Stimulated activated naive B cell treated with anti-CD40 and anti-IgM and Interleukin-4, amounts not matched to agents 10 μg/mL and 1 μg/mL and 100 μg/mL, for 72 hours (primary cell): ENCODE measurements at places on chromosomes 5 and 9.

- DNase-seq: no peak
Observed at GRCh38 chr5:143311955-143312354, 91.5 kb downstream of the NR3C1 start.

DNA sequence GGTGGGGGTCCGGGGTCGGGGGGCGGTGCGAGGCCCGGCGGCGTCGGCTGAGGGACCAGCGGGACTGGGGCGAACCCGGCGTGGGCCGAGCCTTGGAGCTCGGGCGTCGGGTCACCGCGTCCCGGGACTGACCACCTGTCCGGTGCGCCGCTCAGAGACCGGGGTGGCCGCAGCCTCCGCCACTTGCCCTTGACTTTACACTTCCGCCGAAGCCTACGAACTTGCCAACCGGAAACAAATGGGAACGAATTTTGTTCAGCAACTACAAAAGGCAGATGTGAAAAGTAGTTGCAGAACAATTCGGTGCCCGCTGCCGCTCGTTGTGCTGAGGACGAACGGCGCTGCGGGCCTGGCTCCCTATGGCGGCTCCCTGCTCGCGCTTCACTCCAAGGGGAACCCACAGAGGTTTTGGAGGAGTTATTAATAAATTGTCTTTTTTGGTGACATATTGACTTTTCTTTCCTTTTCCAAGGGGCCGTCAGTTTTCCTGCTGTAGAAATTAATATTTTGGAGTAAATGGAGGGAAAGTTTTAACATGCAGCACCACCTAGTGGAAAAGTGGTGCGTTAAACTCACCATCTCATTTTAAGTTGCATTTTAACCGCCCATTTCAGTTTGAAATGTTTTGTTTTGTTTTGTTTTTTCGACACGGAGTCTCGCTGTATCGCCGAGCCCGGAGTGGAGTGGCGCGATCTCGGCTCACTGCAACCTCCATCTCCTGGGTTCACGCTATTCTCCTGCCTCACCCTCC lies 490 bp downstream of the PCBD2 start:
- DNase-seq: no peak

DNA sequence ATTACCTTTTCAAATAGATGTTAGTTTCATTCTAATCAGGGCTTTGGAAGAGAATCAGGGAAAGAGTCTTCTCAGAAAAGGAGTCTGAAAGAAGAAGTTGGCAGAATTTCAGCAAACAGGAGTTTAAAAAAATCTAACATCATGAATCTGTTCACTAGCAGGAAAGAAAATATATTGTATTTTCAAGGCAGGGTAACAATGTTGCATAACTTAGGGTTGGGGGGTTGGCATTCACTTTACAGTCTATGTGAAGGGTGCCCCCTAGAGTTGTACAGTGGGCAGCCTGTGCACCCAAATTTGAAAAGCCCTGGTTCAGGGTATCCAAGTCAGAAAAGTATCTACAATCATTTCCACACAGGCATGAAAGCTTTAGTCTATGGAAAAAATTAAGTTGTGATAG lies 348.4 kb upstream of the SLC30A5 start:
- DNase-seq: no peak

DNA sequence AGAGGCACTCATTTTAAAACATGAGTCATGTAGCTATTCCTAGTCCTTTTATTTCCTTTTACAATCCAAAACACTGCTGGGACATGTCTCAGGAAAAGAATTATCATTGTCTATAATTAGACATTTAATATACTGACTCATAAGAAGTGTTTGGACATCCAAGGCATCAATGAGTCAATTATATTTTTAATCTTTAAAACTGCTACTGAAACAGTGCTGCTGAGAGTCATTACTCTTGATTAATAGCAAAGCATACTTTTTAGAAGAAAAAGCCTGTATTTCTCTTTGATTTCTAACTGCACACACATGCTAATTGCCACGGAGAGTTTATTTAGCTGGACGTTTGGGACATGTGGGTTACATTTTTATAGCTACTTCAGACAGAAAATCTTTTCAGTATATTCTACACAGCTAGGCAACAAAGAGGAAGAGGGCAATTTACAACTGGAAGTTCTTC lies 1249.0 kb upstream of the CDH18 start:
- DNase-seq: no peak

DNA sequence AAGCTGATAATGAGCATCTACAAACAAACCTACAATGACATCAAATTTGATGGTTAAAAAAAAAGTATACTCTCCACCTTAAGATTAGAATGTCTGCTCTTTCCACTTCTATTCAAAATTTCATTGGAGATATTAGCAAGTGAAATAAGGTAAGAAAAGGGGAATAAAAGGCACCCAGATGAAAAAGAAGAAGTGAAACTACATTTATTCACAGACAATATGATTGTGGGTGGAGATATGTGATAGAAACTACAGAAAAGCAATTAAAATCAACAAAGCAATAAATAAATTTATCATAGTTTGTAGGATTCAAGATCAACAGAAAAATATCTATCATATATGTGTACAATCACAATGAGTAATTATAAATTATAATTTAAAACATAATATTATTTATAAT lies 395.1 kb upstream of the CCNH start:
- no peak for DNase-seq

DNA sequence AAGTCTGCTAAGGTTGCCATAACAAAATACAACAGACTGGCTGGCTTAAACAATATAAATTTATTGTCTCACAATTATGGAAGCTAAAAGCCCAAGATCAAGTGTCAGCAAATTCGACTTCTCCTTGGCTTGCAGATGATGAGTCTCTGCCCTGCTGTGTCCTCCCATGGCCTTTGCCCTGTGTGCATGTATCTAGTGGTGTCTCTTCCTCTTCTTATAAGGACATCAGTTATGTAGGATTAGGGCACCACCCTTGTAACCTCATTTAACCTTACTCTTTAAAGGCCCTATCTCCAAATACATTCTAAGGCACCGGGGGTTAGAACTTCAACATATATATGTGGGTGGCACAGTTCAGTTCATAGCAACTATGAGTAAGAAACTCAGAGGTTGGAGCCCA lies 157.9 kb upstream of the RASA1 start:
- DNase-seq: no peak

DNA sequence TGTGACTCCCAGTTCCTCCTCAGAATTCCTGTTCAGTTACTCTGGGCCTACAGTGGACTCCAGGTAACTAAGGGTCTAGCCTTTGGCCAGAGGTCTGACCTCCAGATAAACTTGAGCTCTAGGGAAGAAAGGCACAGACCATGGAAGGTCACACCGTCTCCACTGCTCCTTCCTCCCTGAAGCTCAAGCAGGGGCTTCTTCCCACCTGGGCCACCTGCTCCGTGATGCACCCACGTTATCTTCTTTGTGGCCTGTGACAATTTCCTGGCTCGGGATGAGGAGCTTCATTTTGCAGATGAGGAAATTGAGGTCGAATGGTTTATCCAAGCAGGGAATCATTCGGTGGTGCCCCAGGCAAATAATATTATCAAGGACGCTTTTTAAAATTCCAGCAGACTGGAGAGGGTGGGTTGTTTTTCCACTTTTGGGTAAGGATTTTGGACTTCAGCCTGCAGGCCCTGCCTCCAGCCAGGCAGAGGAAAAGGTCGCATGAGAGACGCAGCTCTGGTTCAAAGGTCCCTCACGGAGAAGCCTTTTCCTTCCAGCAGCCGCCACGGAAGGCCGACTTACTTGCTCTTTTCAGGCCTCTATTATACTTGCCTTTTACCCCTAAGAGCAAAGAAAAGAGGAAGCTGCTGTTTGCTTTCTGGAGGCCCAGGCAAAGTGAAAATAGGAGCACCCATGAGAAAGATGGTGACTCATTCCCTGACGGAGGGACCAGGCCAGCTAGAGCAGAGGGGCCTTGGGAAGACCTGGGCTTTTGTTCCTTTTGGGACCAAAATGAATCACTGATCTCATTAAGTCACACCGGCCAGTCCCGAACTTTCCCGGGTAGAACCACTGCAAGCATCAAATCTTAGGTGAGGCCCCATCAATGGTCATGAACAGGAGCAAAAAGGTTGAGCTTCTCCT lies 22.8 kb upstream of the DUSP1 start:
- peak; percentile 41 for DNase-seq

DNA sequence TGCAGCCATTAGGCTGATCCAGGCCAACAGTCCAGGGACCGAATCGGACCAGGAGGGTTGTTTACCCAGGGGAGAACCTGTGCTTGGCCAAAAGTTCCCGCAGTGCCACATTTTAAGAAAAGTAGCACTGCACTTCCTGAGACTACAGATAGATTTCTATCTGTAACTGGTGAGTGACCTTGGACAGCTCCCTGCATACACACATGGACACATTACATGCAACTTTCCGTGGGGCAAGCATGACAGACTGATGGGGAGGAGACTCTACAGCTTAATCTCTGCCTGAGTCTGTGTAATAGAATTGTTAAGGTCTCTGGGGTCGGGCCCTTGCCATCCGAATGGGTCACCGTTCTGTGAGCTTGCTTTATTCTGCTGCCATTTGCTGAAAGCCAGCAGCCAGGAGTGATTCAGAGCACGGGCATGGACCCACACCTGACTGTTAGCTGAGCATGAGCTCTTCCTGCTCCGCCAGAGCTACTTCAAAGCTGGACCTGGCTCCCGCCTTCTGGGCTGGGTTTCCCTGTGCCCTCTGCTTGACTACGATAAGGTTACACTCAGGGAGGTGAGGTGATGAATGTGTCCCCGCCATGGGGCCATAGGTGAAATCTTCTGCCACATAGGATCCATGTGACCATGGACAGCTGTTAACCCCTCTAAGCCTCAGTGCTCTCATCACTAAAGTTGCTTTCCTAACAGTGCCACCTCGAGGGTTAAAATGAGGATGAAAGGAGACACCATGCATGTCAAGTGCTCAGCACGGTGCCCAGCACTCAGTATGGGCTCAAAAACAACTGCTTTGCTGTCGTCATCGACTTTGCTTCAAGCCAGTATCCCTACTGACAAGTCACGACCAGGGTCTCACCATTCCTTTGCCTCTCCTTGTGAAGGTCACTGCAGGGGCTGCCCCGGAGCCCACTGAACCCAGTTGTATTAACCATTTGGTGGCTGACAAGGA lies 200.0 kb downstream of the MELK start:
- no peak for DNase-seq

GRCh38 chr5:129904667-129905472 lies 605 bp downstream of the CHSY3 start:
- DNase-seq: no peak

GRCh38 chr9:79477241-79477840 lies 94.4 kb upstream of the TLE4 start:
- no peak for DNase-seq

DNA sequence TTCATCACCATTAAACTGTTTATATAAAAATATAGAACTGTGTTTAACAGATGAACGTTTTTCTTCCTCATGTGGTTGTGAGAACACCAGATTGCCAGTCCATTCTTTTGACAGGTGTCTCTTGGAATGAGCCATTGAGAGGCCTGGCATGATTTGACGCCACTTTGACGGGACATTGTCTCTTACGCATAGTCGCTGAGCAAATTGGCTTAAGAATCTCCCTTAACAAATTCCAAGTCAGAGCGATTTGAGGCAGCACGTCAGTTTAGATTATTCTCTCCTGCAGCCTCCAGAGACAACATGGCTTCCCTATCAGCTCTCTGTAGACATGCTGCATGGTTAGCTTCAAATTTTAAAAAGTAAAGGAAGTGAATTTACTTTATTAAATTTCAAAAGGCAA lies 510.7 kb upstream of the ACO1 start:
- no peak for DNase-seq

DNA sequence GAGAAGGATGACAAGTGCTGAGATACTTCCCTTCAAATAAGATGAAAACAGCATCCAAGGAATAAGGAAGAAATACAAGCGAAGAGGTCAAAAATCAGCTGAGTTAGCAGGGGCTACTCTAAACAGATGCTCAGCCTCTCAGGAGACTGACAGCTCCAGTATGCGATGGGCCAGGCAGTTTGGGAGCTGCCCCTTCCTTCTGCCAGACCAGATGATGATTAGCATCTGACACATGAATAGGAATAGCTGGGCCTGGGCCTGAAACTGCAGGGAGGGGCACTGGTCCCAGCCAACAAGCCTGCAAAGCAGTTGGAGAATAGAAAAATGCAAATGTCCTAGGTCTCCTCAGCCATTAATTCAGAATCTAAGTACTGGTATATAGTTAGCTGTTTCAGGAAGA lies 13.1 kb upstream of the MAP3K1 start:
- no peak for DNase-seq

- no peak for DNase-seq
Observed at GRCh38 chr5:74289691-74290090, 350.8 kb downstream of the ENC1 start.

DNA sequence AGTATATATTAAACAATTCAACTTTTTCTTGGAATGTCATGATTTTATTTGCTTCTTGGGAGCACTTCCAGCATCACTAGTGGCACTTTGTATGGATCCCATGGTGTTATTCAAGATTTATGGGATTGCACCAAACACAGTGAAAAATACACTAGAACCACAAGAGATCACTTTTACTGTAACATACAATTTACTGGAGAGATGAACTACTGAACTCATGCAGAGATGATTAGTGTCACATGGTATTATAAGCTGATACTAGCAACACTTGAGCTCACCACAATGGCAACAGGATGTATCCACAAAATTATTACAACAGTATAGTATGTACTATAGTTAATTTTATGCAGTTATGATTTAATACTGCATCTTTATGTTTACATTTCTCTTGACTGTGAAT lies 16.3 kb upstream of the SLC36A2 start:
- DNase-seq: no peak

DNA sequence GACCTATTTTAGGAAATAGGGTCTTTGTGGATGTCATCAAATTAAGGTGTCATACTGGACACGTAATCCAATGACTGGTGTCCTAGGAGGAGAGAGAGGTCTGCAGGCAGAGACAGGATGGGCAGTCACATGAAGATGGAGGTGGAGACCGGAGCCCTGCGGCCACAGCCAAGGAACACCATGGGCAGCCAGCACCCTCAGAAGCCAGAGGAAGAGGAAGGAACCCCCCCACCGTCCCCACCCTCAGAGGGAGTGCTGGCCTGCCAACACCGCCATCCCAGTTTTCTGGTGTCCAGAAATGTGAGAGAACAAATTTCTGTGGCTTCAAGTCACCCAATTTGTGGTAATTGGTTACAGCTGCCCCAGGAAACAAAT lies 88.3 kb downstream of the NSUN2 start:
- no peak for DNase-seq
